Stomach (tissue), 19 donors: ENCODE measurements at places on chromosomes 16 and 17. TPM values are rescaled to one million over a fixed set of nuclear protein-coding genes. Genes with fewer than 3 reads are reported as not detected.

CCDC200 gene
- total RNA-seq: not detected

GPR179 gene
- not detected for total RNA-seq

ELP5 gene
- total RNA-seq: 19.5 TPM

DUS1L gene
- total RNA-seq: 86.2 TPM

GRCh38 chr17:16880843-16881230 is 91.1 kb downstream of the TNFRSF13B start:
- H3K4me3 ChIP-seq: no peak overlapping the region
- DNase-seq: no peak
- H3K27ac ChIP-seq: no peak overlapping the region
- no peaks in the 10 kb centered on the region for H3K27me3 ChIP-seq

DNA sequence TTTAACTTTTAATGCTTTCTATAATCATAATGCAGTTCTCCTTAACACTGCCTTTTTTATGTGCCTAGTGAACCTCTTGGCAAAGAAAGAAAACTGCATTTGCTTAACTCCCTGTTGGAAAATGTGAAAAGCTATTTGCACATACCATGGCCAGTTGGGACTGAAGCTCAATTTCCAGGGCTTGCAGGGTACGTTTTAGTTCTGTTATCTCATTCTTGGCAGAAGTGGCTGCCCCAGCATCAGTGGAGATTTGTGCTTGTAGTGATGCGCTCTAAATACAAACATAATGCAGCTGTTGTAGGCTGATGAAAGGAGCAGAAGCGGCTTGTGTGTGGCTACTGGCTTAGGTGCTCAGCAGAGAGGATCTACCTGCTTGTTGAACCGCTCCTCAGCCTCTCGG is 3.7 kb downstream of the KRT24 start:
- no peak for DNase-seq
- H3K4me3 ChIP-seq: no peak overlapping the region
- H3K4me1 ChIP-seq: peaks cover 24% of the 10 kb centered on the region
- H3K27ac ChIP-seq: no peak overlapping the region
- H3K36me3 ChIP-seq: no peaks in the 10 kb centered on the region
- peaks cover 19% of the 10 kb centered on the region for H3K27me3 ChIP-seq

DNA sequence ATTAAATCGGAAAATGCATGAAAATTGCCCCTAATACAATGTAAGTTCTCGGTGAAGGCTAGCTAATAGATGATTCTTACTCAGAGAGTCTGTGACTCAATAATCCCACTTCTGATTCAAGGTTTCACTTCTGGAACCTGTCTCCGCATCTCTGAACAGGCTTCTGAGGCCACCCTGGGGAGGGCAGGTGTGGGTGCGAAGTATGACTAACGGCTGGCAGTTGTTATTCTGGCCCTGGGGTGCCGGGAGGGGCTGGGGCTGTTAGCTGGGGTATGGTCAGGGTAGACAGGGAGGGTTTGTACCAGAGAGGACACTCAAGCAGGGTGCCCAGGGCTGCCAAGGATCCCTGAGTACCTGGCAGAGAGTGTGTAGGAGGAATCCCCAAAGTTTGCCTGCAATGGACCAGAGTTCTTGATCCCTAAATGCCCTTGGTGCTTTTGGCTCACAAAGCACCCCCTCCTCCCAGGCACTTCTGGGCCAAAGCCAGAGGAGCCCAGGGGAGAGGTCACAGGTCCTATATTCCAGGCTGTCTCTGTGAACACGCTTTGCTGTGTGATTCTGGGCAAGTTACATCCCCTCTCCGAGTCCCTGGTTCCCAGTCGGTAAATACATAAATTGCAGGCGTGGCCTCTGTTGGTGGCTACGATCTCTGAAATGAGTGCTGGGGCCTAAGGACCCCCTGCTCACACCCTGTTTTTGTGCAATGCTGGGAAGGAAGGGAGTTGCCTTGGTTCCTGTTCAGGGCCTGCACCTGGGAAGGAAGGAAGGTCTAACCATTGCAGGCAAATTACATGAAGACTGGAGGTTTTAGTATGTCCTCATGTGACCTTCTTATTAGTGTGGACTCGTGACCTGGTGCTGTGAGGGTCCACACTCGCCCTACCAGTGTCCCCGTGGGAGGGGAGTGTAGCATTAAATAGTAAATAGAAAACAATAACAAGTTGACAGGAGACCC is 49.9 kb upstream of the CPNE2 start:
- no peaks in the 10 kb centered on the region for H3K4me1 ChIP-seq
- no peak overlapping the region for H3K4me3 ChIP-seq
- H3K36me3 ChIP-seq: peaks cover 62% of the 10 kb centered on the region
- peak overlapping the region; percentile 74 for H3K27ac ChIP-seq
- H3K27me3 ChIP-seq: no peaks in the 10 kb centered on the region
- no peak for DNase-seq

DNA sequence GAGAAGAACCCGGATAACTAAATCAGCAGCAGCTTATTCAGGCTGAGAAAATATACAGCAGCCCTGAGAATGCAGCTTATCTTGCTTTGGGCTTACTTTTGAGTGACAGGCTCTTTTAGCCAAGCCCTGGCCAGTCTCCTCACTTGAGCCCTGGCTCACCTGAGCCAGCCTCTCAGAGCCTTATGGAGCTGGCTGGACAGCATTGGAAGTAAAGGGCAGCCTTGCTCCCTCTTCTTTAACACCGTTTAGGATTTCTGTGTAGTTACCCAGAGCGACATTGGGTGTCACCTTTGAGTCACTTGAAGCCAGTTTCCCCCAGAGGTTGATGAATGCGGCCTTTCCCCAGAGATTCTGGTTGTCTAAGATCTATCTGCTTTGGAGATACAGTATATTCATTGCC is 7.7 kb upstream of the NPIPB2 start:
- no peaks in the 10 kb centered on the region for H3K4me1 ChIP-seq
- DNase-seq: no peak
- no peaks in the 10 kb centered on the region for H3K27me3 ChIP-seq
- H3K36me3 ChIP-seq: no peaks in the 10 kb centered on the region
- no peak overlapping the region for H3K4me3 ChIP-seq

GRCh38 chr17:81684442-81684911 is 666 bp downstream of the HGS start:
- peak overlapping the region; percentile 100 for H3K4me3 ChIP-seq
- peaks cover 65% of the 10 kb centered on the region for H3K36me3 ChIP-seq
- peaks cover 27% of the 10 kb centered on the region for H3K4me1 ChIP-seq
- DNase-seq: no peak

DNA sequence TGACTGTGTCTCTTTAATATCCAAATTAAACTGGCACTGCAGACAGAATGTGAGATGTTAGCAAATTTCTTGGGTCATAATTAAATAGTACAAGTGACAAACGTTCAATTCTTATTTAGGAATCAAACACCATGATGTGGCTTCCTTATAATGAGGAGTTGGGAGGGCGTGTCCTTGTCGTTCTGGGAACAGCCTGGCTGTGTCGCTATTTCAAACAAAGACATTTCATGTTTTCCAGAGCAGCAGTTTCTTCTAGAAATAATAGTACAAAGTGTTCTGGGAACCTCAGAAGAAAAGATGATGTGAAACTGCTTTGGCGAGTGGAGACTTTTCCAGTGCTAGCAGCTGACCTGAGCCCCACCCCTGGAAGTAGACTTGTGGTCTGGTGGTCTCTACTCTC is 301.7 kb upstream of the N4BP1 start:
- no peak overlapping the region for H3K27ac ChIP-seq
- H3K27me3 ChIP-seq: no peaks in the 10 kb centered on the region

GRCh38 chr16:35689764-35690163 is 2230.4 kb downstream of the TP53TG3F start:
- H3K4me1 ChIP-seq: no peaks in the 10 kb centered on the region
- no peaks in the 10 kb centered on the region for H3K36me3 ChIP-seq
- H3K4me3 ChIP-seq: no peak overlapping the region
- no peak overlapping the region for H3K27ac ChIP-seq
- H3K27me3 ChIP-seq: no peaks in the 10 kb centered on the region

GRCh38 chr16:57732037-57732436 is 3.5 kb upstream of the KATNB1 start:
- H3K4me1 ChIP-seq: peaks cover 12% of the 10 kb centered on the region
- no peak overlapping the region for H3K27ac ChIP-seq

GRCh38 chr16:67238806-67239470 is 8.3 kb downstream of the FHOD1 start:
- H3K36me3 ChIP-seq: peaks cover 58% of the 10 kb centered on the region
- no peak overlapping the region for H3K4me3 ChIP-seq
- no peaks in the 10 kb centered on the region for H3K27me3 ChIP-seq
- H3K4me1 ChIP-seq: peaks cover 34% of the 10 kb centered on the region

DNA sequence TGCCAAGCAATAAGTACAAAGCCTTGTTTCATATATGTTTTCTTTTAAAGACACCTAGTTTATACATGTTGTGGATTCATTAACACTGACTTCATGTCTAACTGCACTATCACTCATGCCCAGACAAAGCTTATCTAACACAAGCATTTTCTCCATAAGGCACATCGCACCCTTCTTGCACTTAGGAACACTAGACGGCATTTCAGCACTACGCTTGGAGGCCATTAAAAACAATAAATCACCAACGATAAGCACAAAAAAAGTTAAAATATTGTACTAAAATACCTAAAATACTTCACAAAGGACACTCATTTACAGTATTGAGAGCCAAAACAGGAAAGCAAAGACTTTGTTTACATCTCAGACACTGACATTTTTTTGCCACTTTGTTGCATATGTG is 39.0 kb upstream of the TEKT3 start:
- H3K36me3 ChIP-seq: no peaks in the 10 kb centered on the region
- no peak for DNase-seq
- peaks cover 17% of the 10 kb centered on the region for H3K4me1 ChIP-seq
- no peak overlapping the region for H3K27ac ChIP-seq

DNA sequence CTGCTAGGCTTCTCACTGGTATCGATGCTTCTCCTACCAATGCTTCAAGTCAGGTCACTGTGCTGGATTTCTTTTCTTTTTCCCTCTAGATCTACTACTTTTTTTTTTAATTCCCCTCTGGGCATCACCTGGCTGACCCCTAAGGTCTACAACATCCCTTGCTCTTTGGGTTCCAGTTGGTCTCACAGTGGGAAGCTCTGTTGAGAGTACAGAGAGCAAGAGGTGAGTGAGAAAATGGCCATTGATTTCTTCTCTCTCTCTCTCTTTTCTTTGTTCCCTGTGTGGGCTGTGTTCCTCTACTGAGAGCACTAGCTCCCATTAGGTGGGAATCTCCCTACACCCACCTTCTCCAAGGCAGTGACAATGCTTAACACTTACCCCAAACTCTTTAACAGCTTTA is 413.4 kb downstream of the KCNJ2 start:
- H3K27me3 ChIP-seq: no peaks in the 10 kb centered on the region
- no peaks in the 10 kb centered on the region for H3K36me3 ChIP-seq
- no peaks in the 10 kb centered on the region for H3K4me1 ChIP-seq

GRCh38 chr17:42475835-42476234 is 17.2 kb downstream of the ATP6V0A1 start:
- H3K4me1 ChIP-seq: peaks cover 24% of the 10 kb centered on the region
- peak overlapping the region; percentile 66 for H3K27ac ChIP-seq
- no peaks in the 10 kb centered on the region for H3K27me3 ChIP-seq
- no peak overlapping the region for H3K4me3 ChIP-seq
- H3K36me3 ChIP-seq: peaks cover 78% of the 10 kb centered on the region

- H3K27ac ChIP-seq: no peak overlapping the region
- no peaks in the 10 kb centered on the region for H3K4me1 ChIP-seq
- no peaks in the 10 kb centered on the region for H3K27me3 ChIP-seq
- no peak for DNase-seq
Measured at GRCh38 chr16:47046726-47047523, 73.5 kb upstream of the DNAJA2 start.
